Retina (tissue), 1 donor: ENCODE measurements at places on chromosomes 13 and 19.

- DNase-seq, result peak; percentile 88
Measured at GRCh38 chr19:14248578-14249011, 42.6 kb upstream of the ADGRL1 start.

DNA sequence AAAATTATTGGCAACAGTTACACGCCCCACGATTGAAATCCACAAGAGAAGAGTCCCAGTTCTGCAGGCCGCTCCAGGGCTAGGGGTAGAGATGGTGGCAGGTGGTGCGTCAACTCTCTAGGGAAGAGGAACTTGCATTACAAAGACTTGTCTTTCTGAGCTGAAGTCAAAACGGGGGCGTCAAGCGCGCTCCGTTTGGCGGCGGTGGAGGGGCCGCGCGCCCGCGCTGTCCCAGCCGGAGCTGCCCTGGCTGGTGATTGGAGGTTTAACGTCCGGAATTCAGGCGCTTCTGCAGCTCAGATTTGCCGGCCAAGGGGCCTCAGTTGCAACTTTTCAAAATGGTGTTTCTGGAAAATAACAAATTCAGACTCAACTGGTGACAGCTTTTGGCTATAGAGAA, 38.9 kb downstream of the SOX1 start:
- peak; percentile 75 for DNase-seq

GRCh38 chr13:51282322-51282721, 57.2 kb upstream of the SERPINE3 start:
- DNase-seq, result no peak

GRCh38 chr13:109694972-109695371, 91.4 kb downstream of the IRS2 start:
- DNase-seq, result no peak

DNA sequence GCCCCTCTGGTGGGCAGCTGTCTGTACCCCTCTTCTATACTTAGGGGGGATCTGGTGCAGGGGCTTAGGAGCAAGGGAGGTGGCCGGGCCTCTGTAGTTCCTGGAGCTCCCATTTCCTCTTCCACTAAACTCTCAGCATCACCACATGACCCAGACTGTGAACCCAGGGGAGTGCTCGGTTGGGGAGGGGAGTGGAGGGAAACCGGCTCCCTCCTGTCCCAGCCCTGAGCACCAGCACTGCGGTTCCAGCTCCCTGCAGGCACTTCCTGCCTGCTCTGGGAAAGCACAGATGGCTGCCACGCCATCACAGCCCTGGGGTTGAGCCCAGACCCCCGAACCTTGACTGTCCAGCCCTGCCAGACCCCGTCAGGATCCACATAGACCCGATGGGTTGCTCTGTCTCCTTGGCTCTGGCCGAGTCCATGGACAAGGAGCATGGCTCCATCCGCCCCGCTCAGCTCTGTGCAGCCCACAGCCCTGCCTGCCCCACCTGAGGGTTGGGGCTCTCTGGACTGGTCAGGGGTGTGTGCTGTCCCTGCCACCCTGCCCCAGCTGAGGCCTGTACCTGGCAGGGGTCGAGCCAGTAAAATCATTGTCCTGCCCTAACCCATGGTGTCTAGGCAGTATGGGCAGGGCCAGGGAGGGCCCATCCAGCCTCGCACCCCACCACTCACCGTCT, 36.0 kb upstream of the SLC7A10 start:
- DNase-seq, result no peak

GRCh38 chr13:79745081-79745480, 264.1 kb downstream of the NDFIP2 start:
- DNase-seq, result no peak

DNA sequence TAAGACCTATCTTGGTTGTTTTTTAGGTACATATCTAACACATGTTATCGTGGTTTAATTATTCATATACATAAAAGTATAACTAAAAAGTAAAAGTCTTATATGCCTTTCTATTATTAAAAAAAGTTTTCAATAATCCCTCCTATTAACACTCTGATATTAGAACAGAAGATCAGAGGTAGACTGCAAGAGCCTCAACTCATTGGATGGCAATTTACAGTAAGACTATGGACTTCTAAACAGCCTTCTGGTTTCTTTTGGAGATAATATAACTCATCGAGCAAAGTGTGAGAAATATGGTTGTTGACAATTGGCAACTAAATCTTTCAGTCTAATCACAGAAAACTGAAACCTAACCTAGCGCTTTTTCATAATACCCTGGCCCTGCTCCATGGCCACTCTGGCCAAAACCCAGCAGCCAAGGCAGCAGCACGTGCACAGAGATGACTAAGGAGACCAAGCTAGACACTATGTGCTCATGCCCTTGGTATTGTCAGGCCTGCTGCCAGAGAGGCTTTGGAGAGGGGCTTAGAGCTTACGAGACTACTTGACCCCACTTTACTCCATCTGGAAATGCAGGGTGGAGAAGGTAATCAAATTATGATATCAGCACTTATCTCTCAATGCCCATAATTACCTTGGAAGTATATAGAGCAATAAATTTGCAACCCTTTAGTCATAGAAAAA, 40.6 kb upstream of the EEF1AKMT1 start:
- DNase-seq, result no peak

DNA sequence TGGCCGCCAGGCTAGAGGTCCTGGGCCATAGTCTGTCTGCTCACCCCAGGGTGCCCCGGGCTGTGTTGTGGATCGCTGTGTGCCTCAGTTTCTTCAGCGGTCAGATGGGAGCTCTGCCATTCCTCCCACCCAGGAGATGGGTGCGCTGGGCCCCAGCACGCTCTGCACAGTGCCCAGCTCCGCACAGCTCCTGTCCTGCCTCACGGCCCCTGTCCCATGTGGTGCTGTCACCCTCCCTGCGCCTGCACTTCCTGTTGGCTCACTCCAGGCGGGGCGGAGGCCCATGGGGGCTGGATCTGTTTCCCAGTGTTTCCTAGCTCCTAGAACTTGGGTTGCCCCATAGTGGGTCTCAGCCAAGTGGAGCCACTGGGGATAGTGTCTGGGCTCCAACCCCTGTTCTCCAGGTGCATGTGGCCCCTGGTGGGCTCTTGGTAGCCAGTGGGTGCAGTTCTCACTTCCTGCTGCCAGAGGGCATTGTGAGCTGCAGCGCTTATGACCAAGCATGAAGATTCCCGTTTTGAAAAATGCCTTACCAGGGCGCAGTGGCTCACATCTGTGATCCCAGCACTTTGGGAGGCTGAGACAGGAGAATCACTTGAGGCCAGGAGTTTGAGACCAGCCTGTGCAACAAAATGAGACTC, 69.8 kb downstream of the KDM4B start:
- no peak for DNase-seq

- no peak for DNase-seq
Measured at GRCh38 chr13:39777527-39778061, 122.1 kb downstream of the COG6 start.

DNA sequence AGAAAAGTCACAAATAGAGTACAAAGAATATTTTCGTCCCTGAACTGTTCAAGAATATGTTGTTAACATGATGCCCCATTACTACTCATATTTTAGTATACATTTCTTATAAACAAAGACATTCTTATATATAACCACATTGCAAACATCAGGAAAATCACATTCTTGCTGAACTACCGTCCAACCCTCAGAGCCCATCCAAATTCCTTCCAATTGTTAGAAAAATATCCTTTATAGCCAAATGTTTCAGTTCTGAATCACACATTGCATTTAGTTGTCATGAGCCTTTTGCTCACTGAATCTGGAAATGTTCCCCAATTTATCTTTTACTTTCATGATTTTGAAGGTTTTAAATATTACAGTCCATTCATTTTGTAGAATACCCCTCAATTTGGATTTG, 467.8 kb upstream of the ARGLU1 start:
- no peak for DNase-seq

DNA sequence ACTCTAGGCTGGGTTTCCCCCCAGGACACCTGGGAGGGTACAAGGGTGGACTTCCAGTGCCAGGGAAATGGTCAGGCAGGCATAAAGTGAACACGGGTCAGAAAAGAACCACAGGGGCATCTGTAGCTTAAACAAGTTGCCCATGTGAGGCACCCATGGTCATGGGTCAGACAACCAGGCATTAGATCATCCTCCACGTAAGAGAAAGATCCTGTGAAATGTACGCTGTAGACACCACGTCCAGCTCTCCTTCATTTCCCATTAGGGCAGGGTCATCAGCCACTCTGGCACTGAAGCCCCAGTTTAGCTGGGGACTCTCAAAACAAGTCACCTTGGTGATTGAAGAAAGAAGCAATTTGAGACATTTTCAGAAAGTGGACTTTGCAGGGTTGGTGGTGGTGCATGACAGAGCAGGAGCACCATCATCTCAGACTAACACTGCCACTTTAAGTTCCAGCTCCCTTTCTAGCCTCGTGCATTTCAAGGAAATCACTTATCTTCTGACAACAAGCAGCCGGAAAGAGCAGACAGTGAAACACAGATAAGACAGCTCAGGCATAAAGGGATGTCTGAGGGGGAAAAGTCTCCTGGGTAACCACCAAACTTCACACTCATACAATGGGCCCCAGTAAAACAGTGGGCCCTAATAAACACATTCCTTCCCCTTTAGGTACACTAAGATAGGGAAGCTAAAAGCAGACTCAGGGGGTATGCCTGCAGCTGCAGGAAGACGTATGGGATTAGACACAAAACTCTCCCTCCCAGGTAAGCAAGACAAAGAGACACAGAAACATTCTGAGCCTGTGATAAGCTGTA, 16.1 kb upstream of the SIGLEC6 start:
- no peak for DNase-seq

DNA sequence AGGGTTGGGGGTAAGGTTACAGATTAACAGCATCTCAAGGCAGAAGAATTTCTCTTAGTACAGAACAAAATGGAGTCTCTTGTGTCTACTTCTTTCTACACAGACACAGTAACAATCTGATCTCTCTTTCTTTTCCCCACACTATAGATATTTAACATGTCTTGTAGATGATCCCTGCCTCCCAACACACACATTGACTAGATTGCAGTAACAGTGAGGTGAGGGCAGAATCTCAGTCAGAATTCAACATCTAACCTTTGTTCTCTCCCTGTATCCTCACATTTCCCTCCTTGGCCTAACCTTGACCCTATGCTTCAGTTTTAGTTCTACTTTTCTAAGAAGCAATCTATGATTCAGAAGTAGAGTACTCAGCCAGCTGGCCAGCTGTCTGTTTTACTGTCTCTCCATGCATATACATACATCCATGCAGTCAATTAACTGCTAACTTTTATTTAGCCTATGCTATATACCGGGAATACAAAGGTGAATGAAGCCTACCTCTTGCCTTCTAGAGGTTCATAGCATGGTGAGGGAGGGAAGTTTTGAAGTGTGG, 18.1 kb downstream of the DNAJC15 start:
- DNase-seq, result no peak

DNA sequence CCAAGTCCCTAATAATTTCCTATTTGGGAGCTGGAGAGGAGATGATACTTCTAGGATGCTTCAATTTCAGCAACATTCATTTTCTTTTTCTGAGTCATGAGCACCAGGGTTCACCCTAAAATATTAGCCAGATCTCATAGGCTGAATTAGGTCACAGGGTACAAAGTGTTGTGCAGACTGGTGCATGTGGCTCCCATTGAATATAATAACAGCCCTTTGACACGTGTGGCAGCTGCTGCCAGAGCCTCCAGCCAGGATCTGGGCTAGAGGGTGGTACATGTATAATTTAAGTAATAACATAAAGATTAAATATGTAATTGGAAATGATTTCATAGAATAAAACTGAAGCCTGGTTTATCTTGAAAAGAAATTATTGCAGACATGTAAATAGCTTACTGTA, 244.9 kb downstream of the ATP8A2 start:
- DNase-seq, result no peak

DNA sequence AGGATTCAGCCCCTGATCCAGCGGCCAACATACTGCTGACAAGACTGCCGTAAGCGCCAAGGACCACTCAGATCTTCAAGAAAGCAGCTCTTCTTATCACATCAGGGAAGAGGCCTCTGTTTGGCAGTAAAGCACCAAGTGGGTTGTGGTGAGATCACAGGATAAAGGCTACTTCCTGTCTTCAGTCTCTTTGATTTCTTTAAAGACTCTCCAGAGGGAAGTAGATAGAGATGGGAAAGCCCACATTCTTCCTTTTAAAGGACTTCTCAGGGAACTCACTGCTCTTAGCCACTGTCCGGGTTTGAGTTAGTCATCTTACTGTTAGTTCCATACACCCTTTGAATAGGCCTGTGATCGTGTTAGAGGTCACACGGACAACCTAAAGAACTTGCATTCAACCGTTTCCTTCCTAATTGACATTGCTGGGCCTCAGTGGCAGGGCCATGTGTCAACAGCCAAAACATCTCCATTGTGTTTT, 47.2 kb upstream of the POMP start:
- DNase-seq, result no peak

DNA sequence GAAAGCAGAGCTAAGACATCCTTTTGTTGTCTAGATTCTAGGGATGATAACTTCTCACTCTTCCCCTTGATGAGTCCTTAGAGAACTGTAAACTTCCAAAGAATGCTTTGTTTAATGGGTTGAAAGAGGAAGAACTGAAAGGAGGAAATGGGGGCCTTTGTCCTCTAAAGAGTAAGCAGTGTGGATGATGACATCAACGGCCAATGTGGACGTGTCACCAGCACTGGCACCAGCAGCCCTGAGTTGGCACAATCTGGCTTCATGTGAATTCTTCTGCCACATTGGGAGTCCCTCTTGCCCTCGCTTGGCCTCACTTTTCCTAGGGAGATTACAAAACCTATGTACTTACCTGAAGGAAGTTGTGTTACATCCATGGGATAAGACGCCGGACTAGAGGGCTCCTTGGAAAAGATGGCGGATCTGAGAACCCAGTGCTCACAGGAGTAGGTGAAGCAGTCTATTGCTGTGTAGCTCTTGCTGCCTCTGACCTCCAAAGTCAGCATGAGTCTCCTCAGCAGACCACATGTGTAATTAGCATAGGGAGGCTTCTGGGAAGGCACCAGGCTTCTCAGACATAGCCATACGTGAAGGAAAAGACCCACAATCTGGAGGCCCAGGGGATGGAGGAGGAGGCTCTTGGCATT, 62.8 kb downstream of the RGCC start:
- no peak for DNase-seq

GRCh38 chr13:57624565-57625435, 6.7 kb upstream of the PCDH17 start:
- DNase-seq, result peak; percentile 67
